T-helper 22 cell (primary cell): ENCODE measurements at places on chromosomes 12 and 14.

GRCh38 chr12:120235369-120236323 lies 29.9 kb downstream of the PXN start:
- DNase-seq, result no peak

GRCh38 chr12:55745361-55746173 lies 2.6 kb downstream of the GDF11 start:
- no peak for DNase-seq

- no peak for DNase-seq
Measured at GRCh38 chr12:39010406-39010805, 105.0 kb upstream of the CPNE8 start.

- no peak for DNase-seq
Measured at GRCh38 chr12:123396954-123397353, 13.0 kb downstream of the KMT5A start.

GRCh38 chr12:4191642-4192041 lies 81.9 kb upstream of the CCND2 start:
- DNase-seq, result no peak

DNA sequence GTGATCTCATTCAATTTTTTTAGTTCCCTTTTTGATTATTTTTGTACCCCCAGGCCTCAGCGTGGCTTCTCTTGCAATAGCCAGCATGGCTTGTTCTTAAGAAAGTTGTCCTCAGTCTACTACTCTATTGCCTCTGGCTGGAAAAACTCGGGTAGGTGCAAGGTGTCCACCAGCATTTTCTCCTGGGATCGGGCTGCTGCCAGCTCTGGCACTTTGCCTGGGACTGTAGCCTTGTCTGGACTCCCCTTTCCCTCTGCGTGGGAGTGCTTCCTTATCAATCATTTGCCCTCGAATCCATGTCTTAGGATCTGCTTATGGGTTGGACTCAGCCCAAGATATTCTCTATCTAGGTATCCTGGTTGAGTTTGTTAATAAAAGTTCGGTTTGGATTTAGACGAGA lies 773.4 kb downstream of the DIO2 start:
- no peak for DNase-seq

GRCh38 chr12:67520606-67521005 lies 127.9 kb upstream of the DYRK2 start:
- no peak for DNase-seq

DNA sequence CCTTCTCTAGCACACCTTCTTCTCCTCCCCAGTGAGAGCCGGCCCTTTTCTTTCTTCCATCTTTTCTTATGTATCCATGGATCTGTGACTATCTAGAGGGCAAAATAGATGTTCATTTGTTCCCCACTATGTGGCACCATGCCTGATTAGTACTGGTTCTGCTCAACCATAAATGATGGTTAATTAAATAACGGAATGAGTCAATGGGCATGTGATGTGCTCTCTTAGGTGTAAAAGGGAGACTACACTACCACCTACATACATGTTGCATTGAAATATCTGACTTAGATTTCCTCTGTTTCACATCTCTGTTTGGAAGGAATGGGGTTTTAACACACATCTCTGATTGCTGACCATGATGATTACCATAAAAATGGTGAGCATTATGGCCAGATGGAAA lies 116.5 kb downstream of the BTG1 start:
- no peak for DNase-seq

DNA sequence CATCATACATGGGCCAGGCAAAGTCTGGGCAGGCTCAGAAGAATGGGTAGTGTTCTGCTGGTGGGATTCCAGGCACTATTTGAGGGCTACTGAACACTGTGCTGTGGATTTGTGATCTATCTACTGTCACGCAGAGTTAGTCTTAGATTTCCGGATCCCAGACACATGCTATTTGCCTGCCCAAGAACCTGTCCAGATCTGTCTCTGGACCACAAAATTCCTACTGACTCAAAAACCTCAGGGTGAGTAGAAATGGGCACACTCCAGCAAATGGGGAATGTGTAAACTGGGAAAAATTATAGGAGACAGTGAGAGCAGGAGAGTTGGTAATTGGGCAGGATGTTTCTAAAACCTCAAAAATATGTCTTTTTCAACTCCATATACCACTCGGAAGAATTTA lies 129.9 kb downstream of the GALC start:
- no peak for DNase-seq

DNA sequence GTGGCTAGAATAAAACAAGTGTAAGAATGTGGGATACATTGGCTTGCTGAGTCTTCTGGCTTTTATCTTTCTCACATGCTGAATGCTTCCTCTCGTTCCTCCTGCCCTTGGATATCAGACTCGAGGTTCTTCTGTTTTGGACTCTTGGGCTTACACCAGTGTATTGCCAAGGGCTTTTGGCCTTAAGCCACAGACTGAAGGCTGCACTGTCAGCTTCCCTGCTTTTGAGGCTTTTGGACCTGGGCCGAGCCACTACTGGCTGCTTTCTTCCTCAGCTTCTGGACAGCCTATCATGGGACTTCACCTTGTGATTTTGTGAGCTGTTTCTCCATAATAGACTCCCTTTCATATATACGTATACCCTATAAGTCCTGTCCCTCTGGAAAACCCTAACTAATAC lies 300.9 kb upstream of the STXBP6 start:
- no peak for DNase-seq

- no peak for DNase-seq
Measured at GRCh38 chr12:126967152-126967551, 1299.8 kb upstream of the TMEM132C start.

GRCh38 chr14:102930138-102930752 lies 7.8 kb downstream of the AMN start:
- no peak for DNase-seq

DNA sequence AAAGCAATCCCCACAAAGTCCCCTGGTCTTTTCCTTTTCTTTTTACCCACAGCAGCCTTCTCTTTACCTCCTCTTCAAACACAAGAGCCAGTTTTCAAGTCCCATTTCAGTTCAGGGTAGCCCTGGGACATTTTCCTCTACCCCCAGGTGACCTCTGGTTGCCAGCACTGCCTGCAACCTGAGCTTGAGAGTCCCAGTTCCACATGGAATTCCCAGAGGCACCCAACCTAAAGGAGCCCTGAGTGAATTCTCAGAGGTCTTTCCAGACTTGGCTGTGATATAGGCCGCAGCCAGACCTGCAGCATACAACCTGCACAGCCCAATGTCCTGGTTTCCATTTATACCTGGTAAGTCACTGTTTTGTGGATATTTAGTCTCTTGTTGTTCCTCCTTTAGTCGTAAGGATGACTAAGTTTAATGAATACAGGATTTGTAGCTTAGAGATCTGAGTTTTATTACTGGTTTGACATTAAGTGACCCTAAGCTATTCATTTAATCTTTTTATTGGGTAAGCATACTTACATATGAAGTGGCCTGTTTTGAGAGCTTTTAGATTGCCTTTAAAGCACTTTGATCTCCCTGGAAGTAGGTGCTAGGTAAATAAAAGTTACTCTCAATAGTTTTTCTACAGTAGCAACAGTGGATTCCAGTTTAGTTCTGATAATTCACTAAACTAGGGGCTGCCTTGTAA lies 159.8 kb downstream of the TGFB3 start:
- no peak for DNase-seq

DNA sequence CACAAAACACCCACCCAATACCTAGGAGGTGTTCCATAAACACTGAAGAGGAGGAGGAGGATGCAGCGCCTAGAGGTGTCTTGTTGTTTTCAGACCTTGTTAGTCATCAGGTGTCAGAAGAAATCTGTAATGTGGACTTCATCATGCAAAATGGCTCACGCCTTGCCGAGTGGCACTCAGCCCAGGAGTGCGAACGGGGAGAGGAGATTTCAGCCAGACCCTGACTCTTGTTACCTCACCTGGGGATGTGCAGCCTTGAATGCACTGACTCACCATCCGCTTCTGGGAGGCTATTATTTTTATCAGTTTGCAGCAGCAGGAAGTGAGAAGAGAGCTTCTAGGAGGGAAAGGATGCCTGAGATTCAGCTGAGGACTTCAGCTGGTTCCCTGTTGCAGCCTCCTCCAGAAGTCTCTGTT lies 48.2 kb upstream of the PLXNC1 start:
- DNase-seq, result no peak

DNA sequence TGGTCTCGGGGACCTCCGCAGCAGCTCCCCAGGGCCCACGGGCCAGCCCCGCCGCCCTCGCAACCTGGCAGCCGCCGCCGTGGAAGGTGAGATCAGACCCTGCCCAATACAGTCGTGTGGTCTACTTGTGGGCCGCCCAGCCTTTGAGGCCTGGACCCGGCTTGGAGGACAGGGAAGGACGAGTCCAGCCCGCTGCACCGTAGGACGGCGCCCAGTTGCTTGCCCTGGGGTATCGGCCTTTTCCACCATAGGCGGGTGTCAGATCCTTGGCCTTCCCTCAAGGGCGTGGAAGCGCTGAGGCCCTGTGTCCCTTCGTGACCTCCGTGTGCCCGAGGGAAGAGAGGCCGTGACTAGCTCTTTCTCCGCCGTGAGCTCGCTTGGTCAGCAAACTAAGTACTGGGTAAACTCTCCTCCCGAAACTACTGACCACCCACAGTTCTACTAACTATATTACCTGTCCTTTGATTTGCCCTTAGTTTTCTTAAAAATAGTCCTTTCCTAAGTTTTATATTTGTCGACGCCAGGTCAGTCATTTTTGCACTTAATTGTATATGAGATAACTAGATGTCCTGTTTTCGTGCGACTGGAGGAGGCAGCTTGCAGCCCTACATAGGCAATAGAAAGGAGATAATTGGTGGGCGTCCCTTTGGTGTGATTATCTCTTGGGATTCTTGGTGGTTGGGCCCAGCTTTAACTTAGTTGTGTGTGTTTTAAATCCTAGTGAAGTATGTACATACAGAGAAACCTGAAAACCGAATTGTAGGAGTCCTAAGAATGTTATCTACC lies 757 bp downstream of the SLC25A3 start:
- DNase-seq, result no peak

DNA sequence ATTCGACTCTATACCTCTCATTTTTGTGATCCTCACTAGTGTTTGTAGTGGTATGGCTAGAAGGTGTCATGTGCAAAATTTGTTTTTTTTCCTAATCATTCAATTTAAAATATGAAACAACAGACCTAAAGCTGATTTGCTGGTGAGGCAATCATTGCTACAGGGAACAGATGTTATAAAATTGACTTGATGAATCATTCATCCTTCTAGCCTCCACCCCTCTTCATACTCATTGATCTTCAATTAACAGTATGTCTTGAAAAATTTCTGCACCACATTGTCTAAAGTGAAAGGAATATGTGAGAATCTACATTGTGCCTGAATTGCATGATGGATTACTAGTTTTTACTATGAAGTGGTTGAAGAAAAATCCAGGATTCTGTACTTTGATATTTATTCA lies 349.0 kb upstream of the NAV3 start:
- no peak for DNase-seq

- DNase-seq, result no peak
Measured at GRCh38 chr12:106128585-106129328, 10.0 kb downstream of the NUAK1 start.

DNA sequence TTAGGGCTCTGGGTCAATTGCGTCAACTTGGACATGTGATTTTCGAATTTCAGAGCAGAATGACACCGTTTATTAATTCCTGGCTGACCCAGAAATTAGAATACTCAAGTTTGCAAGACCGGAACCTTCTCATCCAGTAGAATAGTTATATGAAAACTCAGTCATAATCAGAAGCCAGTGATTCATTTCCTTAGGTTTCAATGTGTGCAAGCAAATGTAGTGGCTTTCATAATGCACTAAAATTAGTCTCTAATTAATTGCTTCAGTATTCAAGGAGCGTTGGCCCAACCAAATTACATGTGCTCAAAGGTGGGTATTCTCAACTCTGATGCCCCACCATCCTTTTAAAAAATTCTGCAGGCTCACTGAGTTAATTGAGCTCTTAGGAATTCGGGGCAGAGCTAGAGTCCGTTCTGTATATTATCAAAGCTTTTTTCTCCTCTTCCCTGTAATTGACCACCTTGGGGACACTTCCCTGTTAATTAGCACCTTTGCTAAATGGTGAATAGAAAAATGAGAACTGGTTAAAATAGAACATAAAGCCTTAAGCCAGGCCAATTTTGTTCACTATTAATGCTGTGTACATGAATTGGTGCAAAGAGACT lies 55.4 kb downstream of the DAO start:
- DNase-seq, result no peak

- DNase-seq, result no peak
Measured at GRCh38 chr12:106541201-106541600, 41.6 kb upstream of the RFX4 start.

DNA sequence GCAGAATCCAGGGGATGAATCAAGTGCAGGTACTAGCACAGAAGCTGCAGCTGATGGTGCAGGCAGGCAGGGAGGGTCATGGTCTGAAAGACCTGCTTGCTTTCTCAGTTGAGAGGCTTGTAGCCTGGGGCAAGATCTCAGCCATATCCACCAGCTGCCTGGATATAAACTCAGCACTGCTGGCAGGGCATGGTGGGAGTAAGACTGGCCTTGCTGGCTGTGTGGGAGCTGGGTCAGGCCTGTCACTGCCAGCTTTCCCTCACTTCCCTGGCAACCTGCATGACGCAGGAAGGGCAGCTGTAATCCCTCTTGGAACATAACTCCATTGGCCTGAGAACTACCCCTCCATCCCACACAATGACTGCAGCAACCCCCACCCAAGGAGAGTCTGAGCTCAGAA lies 230.1 kb downstream of the ANO6 start:
- no peak for DNase-seq

- DNase-seq, result no peak
Measured at GRCh38 chr14:68516342-68516741, 276.5 kb downstream of the ZFP36L1 start.

- DNase-seq, result no peak
Measured at GRCh38 chr14:42459171-42459685, 852.6 kb downstream of the LRFN5 start.

- no peak for DNase-seq
Measured at GRCh38 chr12:119181202-119181601, 2.5 kb downstream of the HSPB8 start.

- DNase-seq, result no peak
Measured at GRCh38 chr12:91852634-91853033, 293.0 kb downstream of the BTG1 start.

- DNase-seq, result no peak
Measured at GRCh38 chr12:92362785-92363184, 217.1 kb upstream of the BTG1 start.

GRCh38 chr14:22657861-22658260 lies 13.7 kb upstream of the OR6J1 start:
- no peak for DNase-seq

- DNase-seq, result no peak
Measured at GRCh38 chr12:25839470-25839869, 119.0 kb upstream of the RASSF8 start.

DNA sequence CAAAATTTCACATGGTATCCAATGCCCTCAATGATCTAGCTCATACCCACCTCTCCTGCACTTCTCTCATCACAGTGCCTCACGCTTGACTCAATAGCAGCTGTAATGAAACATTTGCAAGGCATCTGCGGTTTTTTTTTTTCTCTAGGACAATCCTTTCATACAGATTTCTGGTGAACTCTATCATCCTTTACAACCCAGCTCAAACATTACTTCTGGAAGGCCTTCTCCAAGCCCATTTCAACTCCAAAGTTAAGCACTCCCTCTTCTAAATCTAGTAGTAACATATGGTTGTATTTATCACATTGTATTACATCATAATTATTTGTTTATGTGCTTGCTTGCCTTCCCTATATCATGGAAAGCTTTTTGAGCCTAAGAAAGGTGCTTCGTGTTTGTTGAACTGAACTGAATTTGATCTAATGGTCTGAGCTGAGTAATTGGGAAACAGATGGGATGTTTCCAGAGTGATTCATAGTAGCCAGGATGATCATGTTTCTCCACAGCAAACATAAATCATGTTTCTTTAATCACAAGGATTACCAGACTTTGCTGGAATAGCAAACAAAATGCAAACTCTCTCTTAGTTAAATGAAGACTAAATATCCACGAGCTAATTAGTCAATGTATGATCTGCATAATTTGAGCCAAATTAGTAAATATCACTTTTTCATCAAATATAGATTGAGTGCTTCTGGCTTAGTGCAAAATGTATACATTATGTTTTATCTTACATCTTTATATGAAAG lies 14.3 kb downstream of the CFL2 start:
- DNase-seq, result no peak
